ENCODE measurements at places on chromosomes 7 and 10.

GRCh38 chr7:140625908-140626868 lies 14.4 kb downstream of the DENND2A start:
- DNase-seq = no peak

- no peak for DNase-seq
Observed at GRCh38 chr10:97629289-97629688, 4.0 kb downstream of the MORN4 start.

- no peak for DNase-seq
Observed at GRCh38 chr10:127441350-127442219, 107.5 kb upstream of the NPS start.

GRCh38 chr7:44720301-44720700 lies 28.3 kb upstream of the ZMIZ2 start:
- DNase-seq = no peak

GRCh38 chr10:93062514-93063143 lies 2.0 kb downstream of the CYP26C1 start:
- DNase-seq = no peak

GRCh38 chr7:27619492-27619891 lies 43.2 kb downstream of the HIBADH start:
- no peak for DNase-seq

DNA sequence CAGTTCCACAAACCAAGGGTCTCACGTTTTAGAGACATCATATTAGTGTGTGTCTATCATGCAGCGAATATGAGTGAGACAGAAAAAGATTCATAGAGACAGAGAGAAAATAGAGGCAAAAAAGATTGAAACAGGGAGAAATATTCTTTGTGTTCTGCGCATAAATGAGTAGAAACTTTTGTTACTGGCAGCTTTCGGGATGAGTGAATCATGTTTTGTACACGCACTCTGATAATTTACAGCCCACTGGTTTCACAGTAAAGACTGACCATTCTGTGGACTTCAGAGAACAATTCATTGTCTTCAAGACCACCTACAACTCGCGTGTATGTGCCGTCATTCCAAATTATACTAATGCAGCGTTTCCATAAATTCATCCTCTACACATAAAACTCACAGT lies 60.2 kb downstream of the NRCAM start:
- no peak for DNase-seq

GRCh38 chr10:6233725-6234277 lies 31.1 kb downstream of the PFKFB3 start:
- DNase-seq = no peak

DNA sequence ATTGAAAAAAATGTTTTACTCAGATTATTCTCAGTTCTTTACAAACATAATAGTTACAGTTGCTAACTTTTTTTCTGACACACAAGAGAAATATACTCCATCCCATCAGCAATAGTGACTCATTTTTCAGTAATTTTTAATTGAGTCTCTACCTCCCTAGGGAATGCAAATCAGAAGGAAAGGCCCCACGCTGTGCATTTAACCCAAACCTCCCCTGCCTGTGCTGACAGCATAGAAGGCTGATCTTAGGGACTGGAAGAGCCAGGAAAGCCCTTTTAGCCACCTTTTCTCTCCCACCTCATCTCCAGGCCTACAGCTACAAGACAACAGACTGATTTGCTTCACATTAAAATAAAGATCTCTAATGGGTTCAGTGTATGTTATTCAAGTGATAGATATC lies 24.7 kb upstream of the PIK3CG start:
- DNase-seq = no peak

DNA sequence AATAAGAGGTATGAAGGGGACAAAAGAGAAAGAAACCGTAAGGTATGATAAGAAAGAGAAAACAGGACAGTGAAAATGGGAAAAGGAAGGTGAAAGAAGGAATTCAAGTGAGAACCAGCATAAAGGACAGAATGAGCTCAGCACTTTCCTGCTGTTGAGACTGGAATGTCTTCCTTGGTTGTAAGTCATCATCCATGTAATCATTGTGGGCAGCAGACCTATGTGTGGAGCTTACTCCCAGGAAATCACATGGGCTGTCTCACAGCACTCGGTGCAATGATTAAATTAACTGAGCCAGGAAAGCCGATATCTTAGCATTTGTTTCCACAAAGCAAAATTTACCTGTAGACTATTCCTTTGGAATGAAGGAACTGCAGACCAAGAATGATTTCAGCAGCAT lies 118.1 kb downstream of the PRKCQ start:
- no peak for DNase-seq

- DNase-seq = no peak
Observed at GRCh38 chr10:98326621-98327027, 58.6 kb upstream of the LOXL4 start.

DNA sequence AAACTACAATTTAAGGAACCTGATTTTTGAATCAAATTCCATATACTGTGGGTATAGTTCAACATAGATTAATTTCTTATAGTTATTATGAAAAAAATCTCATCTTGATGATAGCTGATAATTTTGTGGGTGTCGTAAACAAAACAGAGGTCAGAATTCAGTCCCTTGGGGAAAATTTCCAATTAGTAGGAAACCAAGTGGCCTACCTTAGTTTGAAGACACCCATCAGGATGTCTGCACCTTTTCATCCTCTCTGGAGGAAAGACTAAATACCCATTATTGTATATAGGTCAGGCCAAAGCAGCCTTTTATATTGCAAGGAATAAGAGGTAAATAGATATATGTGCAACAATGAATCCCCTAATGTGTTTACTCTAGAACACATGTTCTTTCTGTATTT lies 6.4 kb downstream of the IKZF1 start:
- DNase-seq = no peak

DNA sequence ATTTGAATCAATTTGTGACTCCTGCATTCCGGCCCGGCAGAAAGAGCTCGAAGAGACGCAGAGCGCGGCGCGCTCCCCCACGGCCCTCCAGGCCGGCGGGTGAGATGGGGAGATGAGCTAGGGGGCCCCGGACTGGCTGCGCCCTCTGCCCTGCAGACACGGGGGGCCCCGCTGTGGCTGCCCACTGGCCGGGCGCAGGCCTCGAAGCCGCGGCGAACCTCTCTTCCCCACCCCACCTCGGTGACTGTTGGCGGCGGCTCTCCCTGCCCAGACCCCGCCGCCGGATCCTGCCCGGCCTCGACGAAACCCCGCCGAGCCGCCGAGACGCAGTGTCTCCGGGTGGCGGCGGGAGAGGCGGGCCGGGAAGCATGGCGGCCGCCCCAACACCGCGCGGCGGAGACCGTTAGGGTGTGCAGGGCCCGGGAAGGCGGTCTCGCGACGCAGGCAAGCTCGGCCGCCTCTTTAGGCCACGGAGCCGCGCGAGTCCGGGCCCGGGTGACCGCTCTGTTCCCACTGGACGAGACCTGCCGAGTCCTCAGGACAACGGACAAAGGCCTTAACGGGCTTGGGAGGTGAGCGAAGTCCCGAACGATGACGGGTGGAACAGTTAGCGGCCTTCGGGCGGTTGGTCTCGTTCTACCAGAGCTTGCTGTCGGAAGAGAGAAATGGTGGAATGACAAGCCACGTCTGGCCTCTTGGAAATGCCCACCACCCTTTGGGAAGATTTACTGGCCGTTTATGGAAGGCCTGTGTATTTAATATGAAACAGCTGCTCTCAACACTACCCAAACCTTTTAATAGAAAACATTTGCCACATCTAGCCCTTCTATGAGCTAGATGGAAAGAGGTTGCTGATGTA lies 24.3 kb downstream of the NUP42 start:
- DNase-seq = no peak

- no peak for DNase-seq
Observed at GRCh38 chr7:146875237-146875785, 758.7 kb downstream of the CNTNAP2 start.

- no peak for DNase-seq
Observed at GRCh38 chr7:2433713-2434550, 30.5 kb downstream of the CHST12 start.

GRCh38 chr10:110209454-110209925 lies 2.1 kb downstream of the MXI1 start:
- DNase-seq = peak; percentile 57

- DNase-seq = no peak
Observed at GRCh38 chr10:62450912-62451610, 76.9 kb downstream of the ZNF365 start.

DNA sequence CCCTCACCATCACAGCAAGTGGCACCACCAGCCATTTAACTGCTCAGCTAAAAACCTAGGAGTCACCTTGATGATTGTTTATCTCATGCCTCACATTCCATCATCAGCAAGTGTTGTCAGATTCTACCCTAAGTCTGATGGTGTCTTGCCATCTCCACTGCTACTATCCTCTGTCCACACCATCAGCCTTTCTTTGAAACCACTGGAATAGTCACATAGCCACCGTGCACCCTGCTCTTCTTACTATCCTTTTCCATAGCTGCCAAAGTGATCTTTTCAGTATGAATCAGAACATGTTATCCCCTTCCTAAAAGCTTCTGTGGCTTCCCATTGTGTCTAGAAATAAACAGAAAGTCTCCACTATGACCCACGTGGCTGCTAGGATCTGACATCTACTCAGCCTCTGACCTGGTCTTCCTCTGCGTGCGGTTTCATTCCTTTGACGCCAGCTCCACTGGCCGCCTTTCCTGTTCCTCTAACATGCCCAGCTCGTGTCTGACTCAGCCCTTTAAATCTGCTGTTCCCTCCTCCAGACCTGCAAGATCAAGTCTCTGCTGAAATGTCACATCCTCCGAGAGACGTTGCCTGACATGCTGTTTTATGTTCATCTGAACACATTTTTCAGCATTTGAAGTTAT lies 16.5 kb upstream of the CHN2 start:
- DNase-seq = no peak

DNA sequence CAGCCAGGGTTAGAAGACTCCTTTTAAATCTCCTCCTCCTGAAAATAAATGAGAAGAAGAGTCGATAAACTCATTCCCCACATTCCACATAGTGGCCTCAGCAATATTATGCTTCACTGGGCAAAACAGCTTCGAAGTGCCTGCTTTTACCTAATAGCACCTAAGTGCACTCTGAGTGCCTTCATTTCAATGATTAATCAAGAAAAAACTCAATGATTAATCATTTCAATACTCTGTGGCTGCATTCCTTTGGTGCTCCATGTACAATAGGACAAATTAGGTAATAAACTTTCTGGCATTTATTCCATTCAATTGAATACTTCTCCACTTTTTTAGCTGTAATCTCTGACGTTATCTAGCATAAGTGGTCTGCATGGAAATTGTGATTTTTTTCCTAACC lies 174.6 kb downstream of the CCDC71L start:
- DNase-seq = no peak

GRCh38 chr7:50648076-50648475 lies 82.9 kb upstream of the DDC start:
- no peak for DNase-seq

DNA sequence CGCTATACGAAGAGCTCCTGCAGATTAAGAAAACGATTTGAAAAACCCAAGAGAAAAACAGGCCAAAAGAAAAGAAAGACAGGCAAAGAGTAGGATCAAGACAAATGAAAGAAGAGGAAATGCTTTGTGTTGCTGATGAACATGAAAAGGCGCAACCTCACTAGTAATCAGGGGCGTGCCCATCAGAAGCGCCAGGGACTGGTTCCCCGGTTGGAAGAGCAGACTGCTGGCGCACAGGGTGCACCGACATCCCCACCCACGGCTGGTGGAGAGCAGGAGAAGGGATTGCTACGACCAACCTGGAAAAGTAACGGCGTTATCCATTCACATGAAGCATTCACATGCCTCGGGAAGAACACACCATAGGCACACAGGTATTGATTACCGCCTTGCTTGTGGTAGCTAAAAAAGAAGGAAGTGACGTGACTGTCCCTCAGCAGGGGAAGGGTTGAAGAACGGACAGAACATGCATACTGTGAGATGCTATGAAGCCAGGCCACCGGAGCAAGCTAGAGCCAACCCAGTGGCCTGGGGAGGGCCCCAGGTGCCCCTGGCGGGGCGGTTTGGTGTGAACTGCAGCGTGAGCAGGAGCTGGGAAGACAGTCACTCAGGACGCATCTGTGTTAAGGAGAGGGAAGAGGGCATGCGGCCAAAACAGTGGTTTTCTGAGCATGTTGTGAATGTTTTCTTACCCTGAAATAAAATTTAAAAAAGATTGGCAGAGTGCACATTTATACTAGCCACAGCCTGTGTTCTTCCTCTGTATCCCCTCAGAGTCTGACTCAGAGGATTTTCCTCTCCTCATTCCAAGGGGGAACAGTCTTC lies 18.3 kb downstream of the AGAP3 start:
- no peak for DNase-seq

DNA sequence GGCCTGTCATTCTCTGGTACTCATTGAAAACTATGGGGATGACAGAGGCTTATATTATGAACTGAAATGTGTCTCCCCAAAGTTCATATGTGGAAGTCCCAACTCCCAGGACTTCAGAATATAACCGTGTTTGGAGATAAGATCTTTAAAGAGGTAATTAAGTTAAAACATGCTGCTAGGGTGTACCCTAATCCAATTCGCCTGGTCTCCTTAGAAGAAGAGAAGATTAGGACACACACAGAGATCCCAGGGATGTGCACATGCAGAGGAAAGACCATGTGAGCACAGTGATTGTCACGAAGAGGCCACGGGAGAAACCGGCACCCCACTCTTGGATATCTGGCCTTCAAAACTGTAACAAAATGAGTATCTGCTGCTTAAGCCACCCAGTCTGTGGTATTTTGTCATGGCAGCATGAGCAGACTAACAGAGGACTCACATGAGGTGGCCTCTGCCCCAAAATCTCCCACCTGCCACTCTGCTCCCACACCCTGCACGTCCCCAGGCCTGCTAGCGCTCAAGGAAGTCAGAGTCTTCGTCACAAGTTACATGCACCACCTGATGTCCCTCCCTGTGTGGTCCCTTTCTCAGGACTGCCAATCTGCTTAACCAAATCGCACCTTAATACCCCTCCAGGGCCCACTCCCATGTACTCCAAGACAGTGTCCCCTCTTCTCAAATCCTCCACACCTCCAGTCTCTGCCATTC lies 26.8 kb downstream of the PLAC9 start:
- DNase-seq = no peak

DNA sequence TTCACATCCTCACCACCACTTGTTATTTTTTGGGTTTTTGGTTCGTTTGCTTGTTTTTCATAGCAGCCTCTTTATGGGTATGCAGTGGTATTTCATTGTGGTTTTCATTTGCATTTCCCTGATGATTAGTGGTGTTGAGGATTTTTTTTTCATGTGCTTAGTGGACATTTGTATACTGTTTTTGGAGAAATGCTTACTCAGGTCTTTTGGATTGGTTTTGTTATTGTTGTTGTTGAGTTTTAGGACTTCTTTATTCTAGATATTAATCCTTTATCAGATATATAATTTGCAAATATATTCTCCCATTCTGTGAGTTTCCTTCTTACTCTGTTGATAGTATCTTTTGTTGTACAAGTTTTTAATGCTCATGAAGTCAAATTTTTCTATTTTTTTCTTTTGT lies 42.8 kb downstream of the GAD2 start:
- DNase-seq = no peak

Measured in activated T-cell treated with anti-CD3 and anti-CD28 coated beads for 1 hour (primary cell).